ENCODE measurements at places on chromosomes 3 and 15.
A peak's percentile ranks its signal among the peaks of the same experiment; 100 is the strongest.

GRCh38 chr3:13073326-13074005 lies at the start of gene IQSEC1:
Gene IQSEC1 (minus strand): TSS chr3:13073429. CDS start chr3:13073014, 415 bp downstream.
- H3K27me3 ChIP-seq = peaks cover 30% of the 10 kb centered on the region
- peak within 1 kb of the TSS; percentile 59 for H3K4me3 ChIP-seq
- peak within 1 kb of the TSS; percentile 75 for H3K27ac ChIP-seq
- H3K36me3 ChIP-seq = no peaks in the 10 kb centered on the region
- peak; percentile 62 for DNase-seq
- H3K4me1 ChIP-seq = peaks cover 42% of the 10 kb centered on the region

DNA sequence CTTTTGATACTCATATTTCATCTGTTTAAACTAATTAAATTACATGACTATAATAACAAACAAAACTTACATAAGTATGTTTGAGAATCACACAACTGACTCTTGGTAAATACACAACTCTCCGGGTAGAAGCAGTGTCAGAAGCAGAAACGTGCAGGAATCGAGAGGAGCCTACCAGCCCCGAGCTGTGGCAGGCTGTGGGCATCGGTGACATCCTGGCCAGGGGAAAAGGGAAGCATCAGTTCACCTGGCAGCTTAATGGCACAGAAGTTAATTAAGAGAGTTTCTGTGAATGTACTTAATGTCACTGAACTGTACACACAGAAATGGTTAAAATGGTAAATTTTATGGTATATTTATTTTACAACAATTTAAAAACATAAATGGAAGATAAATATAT lies 90.2 kb downstream of the CRTC3 start:
- H3K4me1 ChIP-seq = peaks cover 22% of the 10 kb centered on the region
- DNase-seq = no peak
- H3K4me3 ChIP-seq = no peak overlapping the region

DNA sequence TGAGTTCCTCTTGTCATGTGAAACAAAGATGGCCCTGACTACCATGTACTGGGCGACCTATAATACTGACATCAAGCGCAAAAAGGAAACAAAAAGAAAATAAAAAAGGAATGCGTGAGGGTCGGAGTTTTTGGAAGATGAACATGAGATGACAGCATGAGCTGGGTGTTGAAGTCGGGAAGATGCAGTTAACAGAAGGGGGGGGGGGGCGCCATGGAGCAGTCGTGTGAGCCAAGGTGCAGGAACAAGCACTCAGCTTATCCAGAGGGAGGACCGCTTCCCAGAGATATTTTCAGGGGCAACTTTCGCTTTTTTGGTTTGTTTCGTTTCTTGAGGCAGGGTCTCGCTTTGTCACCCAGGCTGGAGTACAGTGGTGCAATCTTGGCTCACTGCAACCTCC lies 110.2 kb downstream of the RORA start:
- no peak overlapping the region for H3K27ac ChIP-seq
- no peaks in the 10 kb centered on the region for H3K27me3 ChIP-seq
- DNase-seq = no peak
- no peaks in the 10 kb centered on the region for H3K4me1 ChIP-seq
- no peak overlapping the region for H3K4me3 ChIP-seq
- H3K36me3 ChIP-seq = no peaks in the 10 kb centered on the region

DNA sequence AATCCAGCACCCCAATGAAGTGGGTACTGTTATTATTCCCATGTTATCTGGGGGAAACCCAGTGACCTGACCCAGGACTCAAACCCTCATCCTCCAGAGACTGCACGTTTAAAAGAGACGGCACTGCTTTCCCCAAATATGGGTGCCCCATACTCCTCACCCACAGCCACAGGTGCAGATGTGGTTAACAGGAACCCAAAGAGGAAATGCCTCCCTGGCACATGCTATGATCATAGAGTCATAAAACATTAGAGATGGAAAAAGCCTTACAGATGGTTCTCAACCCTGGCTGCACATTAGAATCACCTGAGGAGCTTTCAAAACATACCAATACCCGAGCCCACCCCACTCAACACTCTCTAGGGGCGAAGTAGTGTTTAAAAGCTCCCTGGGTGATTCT lies 111.5 kb downstream of the SEMA5B start:
- DNase-seq = no peak
- H3K27ac ChIP-seq = no peak overlapping the region
- peaks cover 22% of the 10 kb centered on the region for H3K27me3 ChIP-seq

DNA sequence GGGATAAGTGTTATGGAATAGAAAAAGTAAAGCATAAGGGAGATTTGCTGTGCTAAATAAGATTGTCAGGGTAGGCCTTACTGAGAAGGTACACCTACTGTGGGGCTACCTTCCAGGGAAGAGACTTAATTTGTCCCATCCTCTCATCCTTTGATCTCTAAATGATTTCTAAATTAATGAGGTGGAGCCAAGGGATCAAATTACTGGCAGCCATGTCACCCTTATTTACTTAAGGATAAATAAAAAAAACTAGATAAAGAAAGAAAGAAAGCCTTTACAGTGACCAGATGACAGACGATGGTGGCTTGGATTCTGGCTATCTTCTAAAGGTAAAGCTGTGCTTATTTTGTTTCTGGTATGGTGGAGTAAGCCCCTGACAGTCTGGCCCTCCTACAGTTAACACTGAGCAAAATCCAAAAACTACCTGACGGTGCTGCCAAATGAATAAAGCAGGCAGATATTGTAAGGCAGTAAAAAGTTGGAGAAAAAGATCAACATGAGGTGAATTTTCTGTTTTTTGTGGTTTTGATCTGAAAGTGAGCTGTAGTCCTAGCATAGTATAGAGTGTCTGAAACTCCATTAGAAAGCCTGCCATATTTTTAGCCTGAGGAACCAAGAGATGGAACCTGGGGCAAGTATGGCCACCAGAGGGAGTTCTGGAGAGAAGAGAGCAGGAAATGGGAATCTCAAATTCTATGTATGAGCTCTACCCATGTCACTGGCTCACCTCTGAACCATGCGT lies 285.1 kb upstream of the MANF start:
- H3K27ac ChIP-seq = no peak overlapping the region
- no peak overlapping the region for H3K4me3 ChIP-seq
- H3K27me3 ChIP-seq = no peaks in the 10 kb centered on the region

- no peak overlapping the region for H3K27ac ChIP-seq
- H3K36me3 ChIP-seq = no peaks in the 10 kb centered on the region
- peaks cover 27% of the 10 kb centered on the region for H3K4me1 ChIP-seq
- H3K27me3 ChIP-seq = peaks cover 75% of the 10 kb centered on the region
These were observed 604 bp upstream of the MED12L start for GRCh38 chr3:151084893-151085226.

DNA sequence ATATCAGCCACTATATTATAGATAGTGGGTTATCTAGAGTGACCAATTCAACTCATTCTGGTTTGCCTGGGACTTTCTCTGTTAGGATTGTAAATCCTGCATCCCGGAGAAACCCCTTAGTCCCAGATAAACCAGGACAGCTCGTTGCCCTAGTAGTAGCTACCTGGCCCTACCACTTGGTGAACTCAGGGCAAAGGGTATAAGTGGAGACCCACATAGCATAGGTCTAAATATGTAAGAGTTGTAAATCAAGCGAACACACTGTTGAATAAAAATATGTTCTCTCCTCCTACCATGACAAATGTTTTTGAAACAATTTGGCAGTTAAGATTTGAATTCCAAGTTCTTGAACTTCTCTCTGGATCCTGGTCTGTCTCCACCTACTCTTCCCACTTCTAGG lies 15.7 kb upstream of the LMCD1 start:
- H3K4me1 ChIP-seq = peaks cover 67% of the 10 kb centered on the region
- no peaks in the 10 kb centered on the region for H3K36me3 ChIP-seq
- no peak for DNase-seq
- no peaks in the 10 kb centered on the region for H3K27me3 ChIP-seq
